Activated T-cell treated with anti-CD3 and anti-CD28 coated beads for 24 hours (primary cell): ENCODE measurements at places on chromosomes 3 and 15.

- no peak for DNase-seq
Measured at GRCh38 chr3:197514786-197515355, 40.9 kb downstream of the BDH1 start.

- no peak for DNase-seq
Measured at GRCh38 chr3:196016059-196016458, 65.8 kb downstream of the TFRC start.

DNA sequence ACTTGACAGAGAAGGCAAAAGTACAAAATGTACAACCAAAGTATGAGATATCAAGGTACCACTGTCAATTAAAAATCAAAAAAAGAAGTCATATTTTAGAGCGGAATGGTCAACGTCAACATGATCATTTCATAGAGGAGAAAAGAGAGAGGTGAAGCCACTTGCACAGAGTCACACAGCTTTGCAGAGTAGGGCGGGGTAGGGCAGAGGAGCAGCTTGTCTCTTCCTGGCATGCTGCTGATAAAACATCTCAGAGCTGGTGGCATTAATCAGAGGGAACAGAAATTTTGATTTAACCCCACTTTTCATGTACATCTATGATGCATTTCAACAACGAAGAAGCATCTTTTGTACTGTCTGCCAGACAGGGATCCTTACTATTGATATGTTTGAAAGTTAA lies 5.2 kb upstream of the IGF1R start:
- DNase-seq, result no peak

GRCh38 chr15:41585127-41586047 lies 26.4 kb downstream of the TYRO3 start:
- DNase-seq, result peak; percentile 22

DNA sequence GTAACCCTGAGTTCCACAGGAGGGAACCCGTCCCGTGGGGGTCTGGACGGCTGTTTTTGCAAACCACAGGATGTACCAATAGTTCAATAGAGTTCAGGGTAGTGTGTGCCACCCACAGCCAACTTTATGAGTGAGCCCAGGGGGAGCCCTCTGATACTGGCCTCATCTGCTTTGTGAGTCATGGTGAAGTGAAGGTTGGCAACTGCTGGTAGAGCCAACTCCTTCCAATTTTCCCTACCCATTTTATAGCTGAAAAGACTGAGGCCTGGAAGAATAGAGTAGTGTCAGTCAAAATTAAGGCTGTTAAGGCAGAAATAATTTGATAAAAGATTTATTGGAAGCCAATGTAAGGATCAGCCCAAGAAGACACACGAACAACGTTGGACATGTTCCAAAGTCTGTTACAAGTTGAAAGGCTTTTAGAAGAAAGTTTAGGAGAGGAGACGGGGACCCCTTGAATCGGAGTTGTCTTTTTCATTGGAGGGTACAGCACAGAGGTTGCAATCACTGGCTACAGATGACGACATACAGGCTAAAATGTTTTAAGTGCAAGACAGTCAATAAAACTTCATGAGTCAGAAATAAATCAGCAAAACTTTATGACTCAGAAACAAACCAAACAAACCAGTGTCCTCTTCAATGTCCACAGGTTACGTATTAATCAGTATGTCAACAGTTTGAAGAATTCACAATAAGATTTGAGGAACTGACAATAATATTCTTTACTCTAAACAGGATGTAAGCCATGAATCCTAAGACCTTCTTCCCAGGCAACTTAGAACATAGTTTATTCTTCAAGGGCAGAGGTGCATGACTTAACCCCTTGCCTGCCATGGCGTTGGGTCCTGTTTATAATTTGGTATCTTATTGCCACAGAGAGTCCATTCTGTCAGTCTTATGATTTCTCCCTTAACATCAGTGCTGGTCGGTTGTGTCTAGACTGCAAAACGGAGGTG lies 62.9 kb upstream of the NR2E3 start:
- no peak for DNase-seq
